Cerebellar cortex (tissue), 1 donor: ENCODE measurements at places on chromosomes 4 and X.
A peak's percentile ranks its signal among the peaks of the same experiment; 100 is the strongest.

GRCh38 chr4:36786519-36786918 lies 458.0 kb upstream of the NWD2 start:
- DNase-seq: no peak

DNA sequence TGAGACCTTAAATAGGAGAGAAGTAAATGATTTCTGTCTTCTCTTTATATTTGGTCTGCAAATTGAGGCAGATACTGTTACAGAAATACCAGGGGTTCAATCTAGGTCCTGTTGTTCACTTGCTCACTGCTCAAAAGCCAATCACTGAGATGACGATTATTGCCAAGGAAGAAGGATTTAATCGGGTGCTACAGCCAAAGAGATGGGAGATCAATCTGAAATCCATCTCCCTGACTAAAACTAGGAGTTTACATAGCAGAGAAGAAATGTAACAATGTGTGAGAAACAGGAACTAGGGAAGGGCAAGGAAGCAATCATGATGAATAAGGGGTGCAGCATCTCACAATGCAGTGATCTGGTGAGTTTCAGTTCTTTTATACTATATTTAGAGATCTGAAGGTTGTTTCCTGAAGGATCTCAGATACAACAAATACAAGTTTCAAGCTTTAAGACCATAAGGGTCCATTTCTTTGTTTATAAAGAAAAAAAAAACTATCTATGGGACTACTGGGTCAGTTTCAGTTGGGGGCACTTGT lies 117.9 kb upstream of the FAM9B start:
- DNase-seq: no peak

GRCh38 chr4:80726471-80726870 lies 304.0 kb upstream of the BMP3 start:
- no peak for DNase-seq

DNA sequence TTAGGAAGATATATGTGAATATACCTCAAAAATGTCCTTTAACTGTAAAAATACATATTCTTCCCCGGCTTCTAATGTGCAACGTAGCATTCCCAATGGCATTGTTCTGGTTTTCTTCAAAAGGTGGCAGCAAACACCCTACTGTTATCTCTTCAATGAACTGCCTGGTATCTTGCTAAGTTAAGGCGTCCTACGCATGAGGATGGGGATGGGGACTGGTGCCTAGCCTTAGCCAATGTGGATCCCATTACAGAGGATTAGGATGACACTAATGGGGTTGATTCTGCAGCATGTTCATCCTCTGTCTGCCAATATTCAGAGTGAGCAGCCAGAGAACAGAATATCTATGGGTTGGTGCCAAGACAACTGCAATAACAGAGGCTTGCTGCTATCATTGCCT lies 334.9 kb upstream of the ADGRL3 start:
- DNase-seq: peak; percentile 2

GRCh38 chrX:44898411-44899221 lies 25.6 kb downstream of the KDM6A start:
- no peak for DNase-seq

GRCh38 chr4:158903079-158903456 lies 134.2 kb downstream of the FNIP2 start:
- no peak for DNase-seq

DNA sequence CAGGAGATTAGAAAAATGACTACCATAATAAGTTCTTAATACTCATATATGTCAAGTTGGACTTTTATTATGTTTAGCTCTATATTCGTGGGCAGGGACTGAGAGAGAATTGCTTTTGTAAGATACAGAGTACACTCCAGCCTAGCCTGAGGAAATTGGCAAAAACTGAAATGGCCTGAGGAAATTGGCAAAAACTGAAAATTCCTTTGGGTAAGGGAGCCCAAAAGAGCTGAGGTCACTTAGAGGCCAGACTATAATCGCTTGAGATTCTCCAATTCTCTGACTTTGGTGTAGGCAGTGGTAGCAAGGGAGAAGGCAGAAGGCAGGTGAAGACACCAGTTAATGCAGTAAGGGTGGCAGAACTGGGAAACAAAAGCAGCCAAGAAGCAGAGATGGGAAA lies 124.5 kb upstream of the HCCS start:
- no peak for DNase-seq

DNA sequence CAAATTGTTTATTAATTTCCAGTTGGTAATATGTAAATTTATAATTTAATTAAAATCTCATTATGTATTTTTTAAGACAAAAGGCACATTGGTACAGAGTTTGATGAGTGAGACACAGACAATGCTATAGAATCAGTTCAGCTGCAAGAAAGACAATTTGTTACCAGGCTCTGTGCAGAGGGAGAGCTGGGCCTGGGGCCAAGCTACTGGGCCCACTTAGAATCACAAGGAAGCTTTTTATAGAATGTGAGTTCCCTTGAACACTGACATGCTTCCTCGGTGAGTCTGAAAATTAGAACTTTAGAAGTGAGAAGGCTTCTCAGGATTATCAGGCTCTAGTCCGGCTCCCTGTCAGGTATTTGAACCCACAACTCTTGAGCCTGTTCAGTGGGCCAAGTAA lies 129.0 kb downstream of the AFF2 start:
- no peak for DNase-seq

- DNase-seq: no peak
Observed at GRCh38 chrX:34917146-34917545, 25.4 kb upstream of the FAM47B start.

GRCh38 chr4:41129128-41129754 lies 85.1 kb downstream of the APBB2 start:
- DNase-seq: no peak

DNA sequence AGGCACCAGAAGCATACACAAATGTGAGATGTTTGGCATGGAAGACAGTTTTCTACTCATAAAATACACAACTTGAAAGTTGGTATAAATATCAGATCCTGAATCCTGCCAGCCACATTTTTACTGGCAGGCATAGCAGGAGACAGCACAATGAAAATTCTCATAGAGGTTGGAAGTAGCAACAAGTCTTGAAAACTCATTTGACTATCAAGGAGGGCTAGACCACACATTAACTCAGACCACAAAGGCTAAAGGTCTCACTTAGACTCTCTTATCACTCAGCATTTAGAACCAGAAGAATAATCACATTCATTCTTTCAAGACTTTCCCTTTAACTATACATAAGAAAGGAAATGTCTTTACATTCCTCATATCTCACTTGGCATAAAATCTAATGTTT lies 56.5 kb downstream of the SORBS2 start:
- no peak for DNase-seq

GRCh38 chr4:23455456-23456158 lies 434.2 kb downstream of the PPARGC1A start:
- DNase-seq: peak; percentile 16

DNA sequence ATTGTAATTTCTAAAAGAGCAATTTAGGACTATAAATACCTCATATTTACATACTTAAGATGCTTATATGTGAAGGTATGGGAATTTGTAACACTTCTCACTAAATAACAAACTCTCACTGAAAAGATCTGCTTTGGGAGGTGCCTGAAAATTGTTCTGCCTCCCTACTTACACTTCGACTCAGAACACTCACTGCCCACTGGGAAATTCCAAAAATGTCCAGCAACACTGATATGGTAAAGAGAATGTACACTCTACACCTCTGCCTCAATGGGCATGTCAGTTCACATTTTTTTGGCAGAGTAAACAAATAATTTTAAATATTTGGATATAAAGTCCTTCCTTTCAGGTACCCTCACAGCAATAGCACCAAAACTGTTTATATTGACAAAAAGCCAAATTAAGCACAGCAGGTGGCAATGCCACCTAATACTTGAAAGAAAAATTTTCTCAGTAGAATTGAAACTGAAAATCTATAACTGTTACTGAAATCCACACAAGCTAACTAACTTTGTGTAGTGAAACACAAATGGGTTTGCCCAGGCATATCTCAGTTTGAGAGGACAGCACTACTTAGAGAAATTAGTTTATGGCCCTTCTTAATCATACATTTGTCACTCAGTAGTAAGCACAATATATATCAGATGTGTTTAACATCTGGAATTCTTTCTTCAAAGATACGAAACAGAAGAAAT lies 67.1 kb downstream of the PRDM5 start:
- DNase-seq: no peak

GRCh38 chrX:15350329-15350996 lies 15.1 kb upstream of the PIGA start:
- no peak for DNase-seq

DNA sequence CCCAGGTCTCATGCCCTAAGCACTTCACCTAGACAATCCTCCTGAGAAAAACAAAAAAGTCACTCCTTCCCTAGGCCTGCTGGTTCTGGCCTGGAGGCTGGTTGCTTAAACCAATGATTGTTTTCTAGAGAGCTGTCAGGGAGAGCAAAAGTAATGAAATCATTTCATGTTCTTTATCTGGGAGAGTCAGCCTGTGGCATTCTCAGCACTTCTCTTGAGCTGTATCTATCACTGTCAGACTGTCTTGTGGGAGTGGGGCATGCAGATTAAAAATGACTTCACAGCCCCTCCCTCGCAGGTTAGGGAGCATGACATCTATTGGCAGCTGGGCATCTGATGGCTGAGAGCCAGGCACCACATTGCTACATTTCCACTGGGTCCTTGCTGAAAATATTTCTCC lies 20.4 kb upstream of the TMEM154 start:
- DNase-seq: no peak

DNA sequence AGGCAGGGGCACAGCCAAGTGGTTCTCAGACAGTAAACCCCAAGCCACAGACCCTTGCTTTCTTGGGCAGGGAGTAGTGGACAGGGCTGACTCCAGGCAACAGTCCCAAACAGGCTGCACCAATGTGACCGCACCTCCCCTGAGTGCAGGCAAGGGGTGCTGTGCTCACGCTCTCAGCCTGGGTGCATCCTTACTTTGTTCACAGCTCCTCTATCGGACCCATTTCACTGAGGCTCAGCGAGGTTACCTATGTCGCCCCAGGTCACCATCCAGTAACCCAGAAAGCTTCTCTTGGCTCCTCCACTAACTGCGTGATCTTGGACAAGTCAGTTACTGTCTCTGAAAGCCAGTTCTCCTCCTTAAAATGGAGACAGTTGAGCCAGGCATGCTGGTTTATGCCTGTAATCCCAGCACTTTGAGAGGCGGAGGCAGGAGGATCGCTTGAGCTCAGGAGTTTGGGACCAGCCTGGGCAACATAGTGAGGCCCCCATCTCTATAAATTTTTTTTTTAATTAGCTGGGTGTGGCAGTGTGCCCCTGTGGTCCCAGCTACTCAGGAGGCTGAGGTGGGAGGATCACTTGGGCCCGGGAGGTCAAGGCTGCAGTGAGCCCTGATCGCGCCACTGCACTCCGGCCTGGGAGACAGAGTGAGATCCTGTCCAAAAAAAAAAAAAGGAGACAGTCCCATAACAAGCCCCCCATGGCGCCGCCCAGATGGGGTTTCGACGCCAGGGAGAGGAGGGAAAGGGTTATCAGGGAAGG lies 823 bp upstream of the MAN2B2 start:
- no peak for DNase-seq

DNA sequence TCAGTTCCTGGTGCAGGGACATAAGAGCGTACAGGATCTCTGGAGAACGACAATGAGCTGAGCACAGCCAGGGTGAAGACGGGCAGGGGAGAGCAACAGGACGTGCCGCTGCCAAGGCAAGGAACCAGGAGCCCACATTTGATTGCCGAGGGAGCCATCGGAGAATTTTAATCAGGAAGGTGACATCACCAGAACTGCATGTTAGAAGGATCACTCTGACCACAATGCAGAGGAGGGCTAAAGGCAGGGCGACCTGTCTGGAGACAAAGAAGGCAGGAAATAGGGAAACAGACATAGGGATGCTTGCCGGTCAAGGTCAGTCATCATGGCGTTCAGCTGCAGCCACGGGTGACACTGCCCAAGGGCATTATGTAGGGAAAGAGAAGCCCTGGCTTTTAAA lies 81.4 kb downstream of the RBM47 start:
- DNase-seq: no peak

DNA sequence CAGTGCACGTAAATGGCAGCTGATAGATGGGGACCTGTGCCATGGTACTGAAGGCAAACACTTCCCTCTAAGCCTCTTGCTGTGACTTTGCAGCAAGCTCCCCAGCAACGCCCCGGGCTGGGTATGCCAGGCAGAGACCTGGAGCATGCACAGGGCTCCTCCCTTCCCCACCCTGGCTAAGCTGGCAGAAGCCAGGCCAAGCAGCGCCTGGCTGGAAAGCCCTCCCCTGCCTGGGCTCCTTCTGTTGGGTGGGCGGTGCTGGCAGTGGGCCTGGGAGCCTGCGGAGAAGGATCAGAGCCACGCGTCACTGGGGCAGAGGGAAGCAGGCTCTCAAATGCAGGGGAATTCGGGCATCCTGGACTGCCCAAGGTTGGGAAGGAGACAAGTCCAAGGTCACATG lies 3.6 kb downstream of the ATP2B3 start:
- peak; percentile 86 for DNase-seq

DNA sequence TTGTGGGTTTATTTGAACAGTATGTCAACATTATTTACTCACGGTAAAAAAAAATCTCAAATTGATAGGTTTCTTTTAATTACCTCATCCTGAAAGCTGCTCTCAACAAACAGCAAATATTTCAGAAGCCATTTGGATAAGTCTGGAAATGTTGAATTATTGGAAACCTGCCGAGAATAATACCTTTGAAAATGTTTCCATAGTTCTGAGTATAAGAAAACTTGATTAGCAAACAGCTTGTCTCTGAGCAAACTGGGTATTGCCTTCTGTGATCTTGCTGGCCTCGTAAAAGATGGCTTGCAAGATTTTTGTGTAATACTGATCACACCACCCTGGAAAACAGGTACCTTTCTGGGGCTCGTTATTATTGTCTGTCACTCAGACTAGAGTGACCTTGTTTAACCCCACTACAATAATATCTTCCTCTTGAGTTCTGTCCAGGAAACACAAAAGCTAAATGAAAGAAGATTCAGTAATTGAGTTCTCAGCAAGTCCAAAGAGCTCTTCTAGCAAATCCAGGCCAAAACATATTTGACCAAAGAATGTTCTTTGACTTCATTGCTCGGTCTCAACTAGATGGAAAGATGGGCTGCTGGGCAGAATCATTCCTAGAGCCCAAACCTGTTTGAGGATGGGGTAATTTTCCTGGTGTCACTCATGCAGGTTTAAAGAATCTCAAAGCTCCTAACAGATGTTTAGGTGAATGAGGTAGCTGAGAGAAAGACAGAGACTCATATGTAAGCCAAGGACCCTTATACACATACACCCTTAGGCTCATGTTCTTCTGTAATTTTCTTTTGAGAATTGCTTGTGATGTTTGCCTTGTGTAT lies 255.6 kb upstream of the JADE1 start:
- peak; percentile 36 for DNase-seq

GRCh38 chr4:73895201-73896175 lies 26.3 kb downstream of the CXCL1 start:
- no peak for DNase-seq

GRCh38 chr4:42633605-42634388 lies 23.1 kb downstream of the ATP8A1 start:
- no peak for DNase-seq

DNA sequence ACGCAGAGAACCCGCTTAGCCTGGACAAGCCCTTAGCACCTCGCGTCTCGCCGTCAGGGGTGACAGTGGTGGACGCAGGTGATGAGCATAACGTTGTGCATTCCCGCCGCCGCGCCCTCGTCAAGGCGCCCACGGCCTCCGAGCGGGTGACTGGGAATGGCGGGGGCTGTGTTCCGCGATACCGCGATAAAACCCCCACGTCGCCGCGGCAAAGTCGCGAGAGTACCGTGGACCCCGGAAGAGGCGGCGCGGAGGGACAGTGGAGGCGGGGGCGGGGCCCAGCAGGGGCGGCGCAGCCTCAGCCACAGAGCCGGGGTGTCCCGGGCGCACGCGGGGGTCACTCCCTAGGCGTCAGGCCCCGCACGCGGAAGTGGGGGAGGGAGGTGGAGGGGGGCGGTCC lies 53.8 kb downstream of the ZFYVE28 start:
- no peak for DNase-seq
